ENCODE measurements at places on chromosomes 6 and 20.

GRCh38 chr6:139425780-139426179, 51.3 kb upstream of the CITED2 start:
- DNase-seq, result no peak

- DNase-seq, result no peak
Measured at GRCh38 chr6:129448965-129449364, 261.0 kb downstream of the ARHGAP18 start.

- no peak for DNase-seq
Measured at GRCh38 chr20:44583157-44583556, 778 bp downstream of the PKIG start.

DNA sequence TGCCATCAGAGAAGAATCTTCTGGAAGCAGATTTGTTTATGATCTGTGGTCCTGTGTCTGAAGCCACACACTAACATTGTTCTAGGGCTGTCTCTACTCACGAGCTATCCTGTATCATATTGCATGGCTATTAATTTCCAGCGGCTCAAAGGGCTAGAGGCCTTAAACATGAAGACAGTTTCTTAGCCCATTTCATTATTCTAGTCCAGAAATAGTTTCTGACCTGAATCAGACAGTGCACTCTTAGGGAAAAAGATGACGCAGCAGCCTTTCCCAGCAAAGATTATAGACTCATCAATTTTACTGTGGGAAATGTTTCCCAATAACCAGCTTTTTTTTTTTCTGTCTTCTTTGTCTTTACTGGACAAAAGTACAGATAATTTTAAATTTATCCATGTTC, 105.3 kb upstream of the SUPT3H start:
- DNase-seq, result no peak

GRCh38 chr6:168181876-168182275, 102.9 kb upstream of the FRMD1 start:
- no peak for DNase-seq

DNA sequence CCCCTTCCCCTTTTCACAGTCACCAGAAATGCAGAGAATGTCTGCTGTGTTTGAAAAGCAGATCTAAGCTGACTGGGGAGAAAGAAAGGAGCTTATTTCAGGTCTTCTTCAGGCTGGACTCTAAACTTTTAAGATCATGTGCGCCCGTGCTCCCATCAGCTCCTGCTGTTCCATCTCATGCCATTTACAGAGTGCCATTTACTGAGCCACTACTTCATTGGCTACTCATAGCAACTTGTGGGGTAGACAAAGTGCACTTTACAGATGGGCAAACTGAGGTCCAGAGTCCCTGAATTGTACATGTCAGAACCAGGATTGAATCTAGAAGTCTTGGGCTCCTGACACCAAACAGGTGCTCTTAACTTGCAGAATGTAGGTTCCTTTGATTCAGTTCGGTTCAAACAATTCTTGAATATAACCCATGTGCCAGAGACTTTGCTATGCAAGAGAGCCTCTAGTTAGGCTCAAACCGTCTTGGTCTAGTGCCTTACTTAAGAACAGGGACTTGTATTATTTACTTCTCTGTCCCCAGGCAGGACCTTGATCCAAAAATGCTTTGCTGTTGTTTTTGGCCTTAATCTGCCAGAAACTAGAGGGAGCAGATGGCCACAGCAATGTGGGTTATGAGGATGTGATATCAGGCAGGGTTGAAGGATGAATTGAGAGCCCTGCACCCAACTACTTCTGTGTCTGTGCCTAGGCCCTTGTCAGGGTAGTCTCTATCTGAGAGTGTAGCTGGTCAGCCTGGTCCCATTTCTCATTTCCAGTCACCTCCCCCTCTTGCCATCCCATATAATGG, 56.4 kb downstream of the RALY start:
- DNase-seq, result no peak

DNA sequence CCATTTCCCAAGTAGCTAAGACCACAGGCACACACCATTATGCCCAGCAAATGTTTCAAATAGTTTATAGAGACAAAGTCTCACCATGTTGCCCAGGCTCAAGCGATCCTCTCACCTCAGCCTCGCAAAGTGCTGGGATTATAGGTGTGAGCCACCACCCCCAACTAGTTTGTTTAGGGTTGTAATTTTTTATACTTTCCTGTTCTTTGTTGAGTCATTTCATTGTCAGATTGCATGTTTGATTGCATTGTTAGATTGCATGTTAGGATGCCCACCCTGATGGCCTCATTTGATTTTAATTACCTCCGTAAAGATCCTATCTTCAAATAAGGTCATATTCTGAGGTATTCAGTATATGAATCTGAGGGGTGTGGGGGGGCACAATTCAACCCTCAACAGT, 73.3 kb upstream of the SASH1 start:
- DNase-seq, result no peak

DNA sequence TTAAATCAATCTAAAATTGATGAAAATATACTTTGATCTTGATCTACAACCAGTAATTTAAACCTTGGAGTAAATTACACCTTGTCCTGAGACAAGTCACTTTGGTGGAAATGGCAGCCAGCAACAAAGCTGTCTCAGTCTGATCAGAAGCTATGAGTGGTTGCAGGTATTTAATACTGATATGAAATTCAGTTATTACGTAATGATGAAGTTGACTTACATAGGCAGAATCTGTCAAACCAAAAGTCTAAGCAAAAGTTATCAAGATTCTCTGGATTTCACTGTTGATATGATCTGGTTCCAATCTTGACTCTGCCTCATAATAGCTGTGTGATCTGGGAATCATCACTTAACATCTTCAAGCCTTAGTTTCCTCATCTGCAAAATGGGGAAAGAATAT, 27.6 kb upstream of the GSTA5 start:
- DNase-seq, result no peak

GRCh38 chr6:81844686-81845085, 92.2 kb upstream of the TENT5A start:
- no peak for DNase-seq

- DNase-seq, result no peak
Measured at GRCh38 chr6:72042088-72042487, 155.7 kb downstream of the RIMS1 start.

- no peak for DNase-seq
Measured at GRCh38 chr6:85460921-85461797, 11.3 kb downstream of the NT5E start.

GRCh38 chr6:40499215-40499614, 87.9 kb downstream of the LRFN2 start:
- DNase-seq, result no peak

- no peak for DNase-seq
Measured at GRCh38 chr6:29680904-29681303, at the start of gene ZFP57. Gene ZFP57, minus strand, starts transcription at chr6:29681152. Its CDS starts 4,149 bp downstream, at chr6:29677003.

GRCh38 chr6:107965746-107966145, 7.7 kb upstream of the SEC63 start:
- DNase-seq, result no peak

- DNase-seq, result no peak
Measured at GRCh38 chr6:52536424-52536916, 40.4 kb downstream of the TRAM2 start.

- DNase-seq, result no peak
Measured at GRCh38 chr6:33641144-33641543, 20.0 kb downstream of the ITPR3 start.

DNA sequence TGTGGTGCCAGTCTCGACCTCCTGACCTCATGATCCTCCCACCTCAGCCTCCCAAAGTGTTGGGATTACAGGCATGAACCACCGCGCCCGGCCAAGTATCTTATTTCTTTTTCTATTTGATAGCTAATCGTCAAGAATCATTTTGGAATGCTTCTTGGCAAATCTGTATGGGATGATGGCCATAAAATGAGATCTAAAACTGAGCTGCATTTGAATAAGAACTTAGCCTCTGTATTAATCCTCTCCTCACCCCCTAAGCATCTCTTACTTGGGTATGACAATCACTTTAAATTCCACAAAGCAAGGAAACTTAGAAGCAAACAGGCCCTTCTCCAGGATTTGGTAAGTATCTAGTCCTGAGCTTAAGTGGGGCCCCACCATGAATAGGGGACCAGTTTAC, 108.9 kb upstream of the BTBD3 start:
- no peak for DNase-seq

DNA sequence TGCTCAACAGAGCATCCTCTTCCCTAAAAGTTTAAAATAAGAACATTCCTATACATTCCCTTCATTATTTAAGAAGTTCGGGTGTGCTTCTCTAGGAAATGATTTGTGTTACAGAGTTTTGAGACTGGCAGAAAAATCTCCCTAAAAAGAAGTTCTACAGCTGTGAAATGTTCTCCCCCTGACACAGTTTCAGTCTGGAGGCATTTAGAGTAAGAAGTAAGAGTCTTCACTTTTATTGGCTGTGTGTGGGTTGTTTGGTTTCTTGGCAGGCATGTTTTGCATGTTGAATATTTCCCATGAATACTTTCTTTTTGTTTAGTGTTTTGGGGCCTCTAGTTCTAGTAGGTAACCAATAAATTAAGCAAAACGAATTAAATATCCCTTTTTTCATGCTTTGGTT, 195.9 kb downstream of the TENT5A start:
- DNase-seq, result no peak

DNA sequence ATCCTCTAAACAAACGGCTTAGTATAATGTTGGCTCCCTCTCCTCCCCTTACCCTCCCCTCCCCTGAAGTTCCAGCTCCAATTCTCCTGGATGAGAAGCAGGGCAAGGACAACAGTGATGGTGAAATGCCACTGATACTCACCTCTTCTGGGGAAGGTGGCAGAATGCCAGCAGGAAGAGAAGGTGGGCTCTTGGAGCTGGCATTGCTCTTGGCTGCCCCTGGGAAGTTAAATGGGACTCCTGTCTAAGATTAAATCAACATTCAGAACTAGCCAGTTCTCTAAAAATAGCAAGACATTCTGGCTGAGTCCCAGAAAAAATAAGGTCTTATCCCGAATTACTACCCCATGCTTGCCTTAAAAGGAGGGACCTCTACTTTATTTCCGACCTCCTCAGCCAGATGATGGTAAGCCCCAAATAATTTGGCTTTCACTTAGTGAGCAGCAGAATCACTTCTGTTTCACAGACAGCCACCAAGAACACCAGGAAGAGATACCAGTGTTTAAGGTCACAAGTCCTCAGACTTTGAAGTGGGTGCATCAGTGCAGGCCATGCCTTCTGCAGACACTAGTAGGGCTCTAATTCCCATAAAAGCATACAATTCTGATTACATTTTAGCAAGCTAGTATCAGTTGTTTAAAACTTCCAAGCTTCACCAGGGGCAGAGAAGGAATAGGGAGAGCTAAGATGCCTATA, 46.0 kb upstream of the IL17A start:
- DNase-seq, result no peak
